ENCODE measurements at places on chromosomes 16 and 17. TPM values are rescaled to one million over a fixed set of nuclear protein-coding genes. Genes with fewer than 3 reads are reported as not detected.

ERI2 gene
- total RNA-seq = 14.3 TPM

PRSS33 gene
- total RNA-seq = not detected

TBC1D3E gene
- total RNA-seq = not detected

ENO3 gene
- total RNA-seq = 3.3 TPM

TERF2IP gene
- total RNA-seq = 54.4 TPM

ABCA8 gene
- under 0.01 TPM for total RNA-seq

ITGA2B gene
- total RNA-seq = 1.0 TPM

TMEM95 gene
- total RNA-seq = not detected

CSH1 gene
- not detected for total RNA-seq

AOC2 gene
- 0.42 TPM for total RNA-seq

KCNG4 gene
- total RNA-seq = not detected

CAPNS2 gene
- total RNA-seq = 1.7 TPM

OR1F1 gene
- not detected for total RNA-seq

CDRT15L2 gene
- not detected for total RNA-seq

PIRT gene
- not detected for total RNA-seq

C16orf95 gene
- total RNA-seq = 4.3 TPM

HID1 gene
- 65.1 TPM for total RNA-seq

PLA2G10 gene
- not detected for total RNA-seq

CEMP1 gene
- total RNA-seq = not detected

CD300E gene
- total RNA-seq = not detected

BICDL2 gene
- not detected for total RNA-seq

CCL16 gene
- 0.68 TPM for total RNA-seq

ACSM2A gene
- total RNA-seq = under 0.01 TPM

MYLK3 gene
- total RNA-seq = 0.34 TPM

KRTAP3-1 gene
- not detected for total RNA-seq

CCDC154 gene
- total RNA-seq = 0.09 TPM

PTGES3L gene
- total RNA-seq = not detected

KRT12 gene
- total RNA-seq = not detected

NPTX1 gene
- total RNA-seq = under 0.01 TPM

ZDHHC1 gene
- 3.7 TPM for total RNA-seq

MAP3K3 gene
- total RNA-seq = 207 TPM

IL17C gene
- total RNA-seq = not detected

HSPB9 gene
- total RNA-seq = not detected

CLEC19A gene
- not detected for total RNA-seq

DNASE1L2 gene
- 0.56 TPM for total RNA-seq

MVD gene
- total RNA-seq = 119 TPM

CA5A gene
- total RNA-seq = not detected

TBX21 gene
- total RNA-seq = not detected

C17orf58 gene
- total RNA-seq = 35.6 TPM

NUP93 gene
- 59.7 TPM for total RNA-seq

ADAM11 gene
- under 0.01 TPM for total RNA-seq

CCL4 gene
- not detected for total RNA-seq

All from dermis blood vessel endothelial cell (primary cell).